ENCODE measurements at places on chromosomes 13 and 19.
A peak's percentile ranks its signal among the peaks of the same experiment; 100 is the strongest.

- no peak for DNase-seq
Measured at GRCh38 chr13:50404769-50405168, 389.5 kb downstream of the KCNRG start.

- peak; percentile 89 for DNase-seq
Measured at GRCh38 chr13:95298971-95299621, 2.2 kb downstream of the ABCC4 start.

- no peak for DNase-seq
Measured at GRCh38 chr19:30670011-30670329, 297.8 kb downstream of the ZNF536 start.

- no peak for DNase-seq
Measured at GRCh38 chr19:30062065-30062906, 120.2 kb downstream of the URI1 start.

DNA sequence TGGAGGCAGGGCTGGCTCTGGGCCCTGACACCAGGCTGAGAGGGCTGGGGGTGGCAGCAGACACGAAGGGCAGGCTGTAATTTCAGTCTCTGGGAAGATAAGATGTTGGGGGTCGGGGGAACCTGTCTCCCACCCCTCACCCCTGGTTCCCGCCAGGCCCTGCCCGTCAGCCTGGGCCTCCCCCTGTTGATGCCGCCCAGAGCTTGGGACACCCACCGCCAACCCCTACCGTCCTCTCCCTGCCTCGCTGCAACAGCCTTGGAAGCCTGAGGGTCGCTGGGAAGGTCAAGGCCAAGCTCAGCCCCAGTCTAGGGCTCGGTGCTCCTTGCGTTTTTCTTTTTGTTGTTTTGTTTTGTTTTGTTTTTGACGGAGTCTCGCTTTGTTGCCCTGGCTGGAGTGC is 14.5 kb downstream of the PALM start:
- no peak for DNase-seq

- DNase-seq, result no peak
Measured at GRCh38 chr13:111938741-111939665, 127.9 kb upstream of the SOX1 start.

GRCh38 chr19:12052497-12053169 is at the start of gene ZNF878:
TSS of gene ZNF878 (minus strand) at chr19:12052961. CDS start at chr19:12052801, 160 bp downstream.
- DNase-seq, result peak; percentile 95

- no peak for DNase-seq
Measured at GRCh38 chr13:110468986-110469495, 92.5 kb downstream of the RAB20 start.

DNA sequence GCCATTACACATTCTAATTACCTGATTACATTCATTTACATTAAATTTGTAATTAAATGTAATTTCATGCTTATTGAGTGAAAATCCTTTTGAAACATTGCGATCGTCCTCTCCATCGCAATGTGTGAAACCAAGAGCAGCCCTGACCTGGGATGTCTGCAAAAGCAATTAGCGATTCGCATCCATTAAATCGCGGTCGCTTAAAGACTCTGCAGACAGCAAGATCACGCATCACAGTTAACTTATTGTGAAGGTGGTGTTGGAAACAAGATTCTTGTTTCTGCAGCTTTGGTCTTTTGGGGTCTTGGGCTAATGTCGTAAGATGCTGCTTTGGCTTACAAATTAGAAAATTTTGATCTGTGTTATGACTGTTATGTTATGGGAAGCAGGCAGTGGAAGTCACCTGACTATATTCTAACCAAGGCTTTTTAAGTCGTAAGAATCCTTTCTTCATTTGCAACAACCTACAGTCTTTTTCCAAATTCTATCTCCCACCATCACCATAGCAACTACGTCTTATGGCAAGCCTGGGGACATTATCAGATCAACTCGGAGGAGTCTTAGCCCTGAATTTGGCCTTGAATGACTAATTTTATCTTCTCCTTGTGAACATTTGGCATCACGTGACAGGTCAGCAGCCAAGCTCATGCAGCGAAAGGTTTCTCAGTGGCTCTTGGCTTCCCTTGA is 142.8 kb upstream of the SOX1 start:
- DNase-seq, result no peak

- DNase-seq, result peak; percentile 34
Measured at GRCh38 chr13:37134411-37135041, 29.1 kb upstream of the CSNK1A1L start.

DNA sequence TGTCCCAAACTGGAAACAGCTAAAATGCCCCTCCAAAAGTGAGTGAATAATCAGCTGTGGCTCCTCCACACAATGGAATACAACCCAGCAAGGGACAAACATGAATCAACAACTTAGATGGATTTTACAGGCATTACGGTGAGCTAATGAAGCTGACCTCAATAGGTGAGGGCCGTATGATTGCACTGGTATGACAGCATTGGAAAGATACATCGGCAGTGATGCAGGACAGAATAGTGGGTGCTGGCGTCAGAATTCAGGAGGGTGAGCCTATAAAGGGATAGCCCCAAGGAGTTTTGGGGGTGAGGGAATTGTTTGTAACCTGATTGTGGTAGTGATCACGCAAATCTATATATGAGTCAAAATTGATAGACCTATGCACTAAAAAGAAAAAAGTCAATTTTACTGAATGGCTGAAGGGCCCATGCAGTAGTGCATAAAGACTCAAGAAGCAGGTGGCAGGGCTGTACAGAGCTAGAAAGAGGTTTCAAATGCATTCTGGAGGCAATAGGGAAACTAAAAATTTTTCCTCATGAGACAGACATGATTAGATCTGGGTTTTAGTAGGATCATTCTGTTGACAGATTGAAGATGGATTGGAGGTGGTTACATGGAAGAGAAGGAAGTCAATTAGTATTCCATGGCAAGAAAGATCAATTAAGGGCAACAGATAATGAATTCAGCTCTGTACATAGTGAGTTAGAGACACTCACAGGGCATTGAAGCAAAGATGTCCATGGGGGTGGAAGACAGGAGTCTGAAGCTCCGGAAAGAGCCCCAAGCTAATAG is 90.8 kb downstream of the IRS2 start:
- DNase-seq, result no peak

DNA sequence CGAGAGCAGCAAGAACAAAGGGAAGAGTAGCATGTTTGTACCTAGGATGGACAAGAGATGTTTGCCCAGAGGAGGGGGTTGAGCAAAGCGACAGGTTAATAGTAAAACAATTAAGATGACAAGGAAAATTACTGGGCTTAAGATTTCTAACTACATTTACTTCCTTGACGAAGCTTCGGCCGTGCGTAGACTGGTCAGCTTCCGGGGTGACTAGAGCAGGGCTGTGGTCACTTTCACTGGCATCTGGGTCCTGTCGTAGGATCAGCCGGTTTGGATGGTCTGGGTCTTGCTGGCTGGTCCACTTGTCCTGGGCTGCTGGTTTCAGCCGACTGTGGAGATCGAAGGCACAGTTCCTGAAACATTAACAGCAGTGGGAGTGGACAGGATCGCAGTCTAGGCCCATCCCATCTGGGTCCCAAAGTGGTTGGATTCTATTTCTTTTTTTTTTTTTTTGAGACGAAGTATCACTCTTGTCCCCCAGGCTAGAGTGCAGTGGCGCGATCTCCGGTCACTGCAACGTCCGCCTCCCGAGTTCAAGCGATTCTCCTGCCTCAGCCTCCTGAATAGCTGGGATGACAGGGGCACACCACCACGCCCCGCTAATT is 5.0 kb upstream of the BSG start:
- no peak for DNase-seq

GRCh38 chr13:39405107-39405506 is 197.9 kb downstream of the LHFPL6 start:
- DNase-seq, result peak; percentile 42

DNA sequence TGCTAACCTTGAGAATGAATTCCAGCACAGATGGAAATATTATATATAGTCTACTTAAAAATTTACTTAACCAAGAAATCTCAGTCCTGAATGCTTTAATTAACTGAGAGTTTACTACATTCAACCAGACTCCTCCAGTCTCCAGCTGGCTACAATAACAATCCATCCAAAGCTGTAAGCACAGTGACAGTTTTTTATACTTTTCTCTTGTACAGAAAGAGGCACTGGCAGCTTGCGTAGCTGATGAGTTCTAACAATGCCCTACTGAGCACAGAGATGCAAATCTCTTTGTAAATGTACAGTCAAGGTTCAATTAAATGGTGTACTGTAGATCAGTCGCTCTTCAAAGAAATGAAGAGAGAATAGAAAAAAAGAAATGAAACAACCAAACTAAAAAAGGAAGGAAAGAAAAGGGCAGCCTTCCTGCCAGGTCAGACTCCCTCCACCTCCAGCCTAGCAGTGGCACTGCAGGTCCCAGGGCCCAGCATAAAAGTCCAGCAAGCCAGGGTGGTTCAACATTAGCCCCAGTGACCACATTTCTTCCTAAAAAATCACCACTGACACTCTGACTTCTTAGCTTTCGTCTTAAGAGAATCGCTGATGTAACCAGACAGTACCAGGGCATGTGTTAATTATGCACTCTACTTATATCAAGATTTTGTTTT is 88.4 kb downstream of the SACS start:
- DNase-seq, result no peak

DNA sequence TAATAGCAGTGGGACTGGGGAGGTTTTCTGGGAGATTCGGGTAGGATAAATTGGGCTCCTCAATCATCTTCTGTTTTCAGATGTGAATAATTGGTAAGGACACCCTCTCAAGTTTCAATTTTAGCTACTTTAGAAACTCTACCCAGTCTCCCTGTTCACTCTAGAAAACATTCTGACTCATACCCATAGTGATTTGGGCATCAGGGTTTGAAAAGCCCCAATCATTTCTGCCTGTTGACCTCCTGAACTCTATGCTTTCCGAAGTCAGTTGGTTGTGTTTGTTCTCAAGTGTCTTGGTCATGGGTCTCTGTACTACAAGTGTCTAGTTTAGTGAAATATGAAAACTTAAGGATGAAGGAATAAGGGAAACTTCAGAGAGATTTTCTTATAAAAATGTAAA is 911.3 kb upstream of the GPC6 start:
- no peak for DNase-seq

GRCh38 chr13:46487748-46488147 is 65.2 kb upstream of the LRCH1 start:
- no peak for DNase-seq

DNA sequence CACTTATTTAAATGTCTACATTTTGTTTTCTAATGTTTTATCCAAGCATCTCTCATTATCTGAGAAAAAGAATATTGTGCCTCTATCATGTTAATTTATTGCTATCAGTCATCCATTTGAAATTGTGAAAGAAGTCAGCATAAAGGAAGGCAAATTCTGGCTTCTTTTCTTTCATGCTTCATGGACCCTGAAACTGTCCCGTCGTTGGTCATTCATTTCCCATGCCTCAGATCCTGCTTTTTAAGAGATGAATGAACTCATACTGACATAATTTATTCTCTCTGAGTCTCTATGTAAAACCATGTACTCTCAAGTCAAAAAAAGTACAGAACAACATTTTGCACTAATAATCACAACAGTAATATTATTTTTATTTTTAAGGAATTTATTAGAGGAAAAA is 2512.0 kb downstream of the PCDH9 start:
- peak; percentile 12 for DNase-seq

GRCh38 chr13:52103386-52103785 is 25.5 kb downstream of the NEK5 start:
- no peak for DNase-seq

DNA sequence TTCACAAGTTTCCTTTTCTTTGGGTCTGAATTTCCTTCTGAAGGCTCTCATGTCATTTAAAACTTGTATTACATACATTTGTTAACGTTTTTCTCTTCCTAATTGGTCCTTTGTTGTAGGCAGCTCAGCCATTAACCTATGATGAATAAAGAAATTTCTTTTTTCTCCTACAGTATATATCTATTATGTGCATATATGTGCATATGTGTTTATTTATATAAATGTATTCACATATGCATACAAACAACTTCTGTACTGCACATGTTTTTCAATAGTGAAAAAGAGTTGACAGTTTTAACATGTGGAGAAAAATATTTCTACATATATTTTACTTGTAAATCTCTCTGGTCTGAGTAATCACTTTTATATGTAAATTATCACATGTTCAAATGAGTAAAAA is 1674.9 kb upstream of the PCDH20 start:
- no peak for DNase-seq

- peak; percentile 90 for DNase-seq
Measured at GRCh38 chr19:39398297-39398864, 7.2 kb downstream of the MED29 start.

GRCh38 chr19:46715975-46716671 is 791 bp downstream of the PRKD2 start:
- peak; percentile 54 for DNase-seq

DNA sequence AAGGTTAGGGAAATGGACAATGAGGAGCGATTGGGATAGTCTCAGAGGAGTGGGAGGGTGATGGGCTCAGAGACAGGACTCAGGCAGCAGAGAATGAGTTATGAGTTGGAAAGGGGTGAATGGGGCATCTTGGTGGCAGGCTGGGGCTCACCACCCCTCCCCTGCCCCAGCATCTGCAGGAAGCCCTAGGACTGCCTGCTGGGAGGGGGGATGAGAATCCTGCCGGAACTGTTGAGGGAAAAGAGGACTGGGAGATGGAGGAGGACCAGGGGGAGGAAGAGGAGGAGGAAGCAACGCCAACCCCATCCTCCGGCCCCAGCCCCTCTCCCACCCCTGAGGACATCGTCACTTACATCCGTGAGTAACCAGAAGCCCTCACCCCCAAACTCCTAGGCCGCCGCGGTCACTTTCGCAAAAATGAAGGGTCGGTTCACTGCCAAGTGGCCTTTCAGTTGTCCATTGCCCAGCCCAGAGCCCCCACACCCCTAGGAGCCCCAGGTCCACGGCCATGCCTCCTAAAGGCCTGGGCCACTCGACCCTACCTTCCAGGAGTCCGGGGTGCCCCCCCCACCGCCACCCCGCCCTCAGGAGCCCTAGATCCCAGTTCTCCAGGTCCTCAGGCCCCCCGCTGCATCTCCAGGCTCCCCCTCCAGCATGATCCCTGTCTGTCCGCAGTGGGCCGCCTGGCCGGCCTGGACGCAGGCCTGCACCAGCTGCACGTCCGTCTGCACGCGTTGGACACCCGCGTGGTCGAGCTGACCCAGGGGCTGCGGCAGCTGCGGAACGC is 764 bp downstream of the CLEC11A start:
- peak; percentile 32 for DNase-seq

DNA sequence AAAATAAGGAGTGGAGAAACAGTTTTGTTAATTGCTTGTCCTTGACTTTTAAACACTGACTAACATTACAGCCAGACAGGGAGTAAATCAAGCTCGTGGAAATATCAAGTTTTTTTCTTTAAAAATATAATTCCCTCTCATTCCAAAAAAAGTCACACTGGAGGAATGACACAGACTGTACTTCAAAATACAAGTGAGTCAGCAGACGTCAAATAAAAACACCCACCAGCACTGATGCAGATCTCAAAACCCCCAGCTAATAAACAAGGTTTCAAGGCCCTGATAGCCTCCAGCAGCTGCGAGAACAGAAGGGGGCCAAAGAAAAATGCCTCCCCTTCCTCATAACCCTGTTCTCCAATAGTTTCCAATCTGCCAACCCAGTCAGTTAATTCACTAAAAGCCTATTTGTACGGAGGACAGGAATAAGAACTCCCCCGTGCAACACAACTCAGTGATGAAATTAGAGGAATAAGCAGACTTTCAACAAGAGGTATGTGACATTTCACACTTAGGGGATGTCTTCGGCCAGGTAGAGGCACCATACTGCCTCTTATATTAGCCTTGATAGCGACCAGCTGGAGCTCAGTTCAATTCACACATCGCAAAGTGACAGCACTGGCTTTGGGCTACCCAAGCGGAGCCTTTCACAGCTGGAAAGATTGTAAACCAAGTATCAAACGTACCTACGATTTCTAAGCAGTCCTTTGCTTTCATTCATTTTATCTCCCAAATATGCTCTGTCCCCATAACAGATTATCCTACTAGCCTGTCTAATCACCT is 561.0 kb upstream of the KLF12 start:
- no peak for DNase-seq

- DNase-seq, result peak; percentile 26
Measured at GRCh38 chr19:50906217-50906616, 5.0 kb downstream of the KLK4 start.
